ENCODE measurements at places on chromosomes 16 and 17.

- no peak for DNase-seq
Observed at GRCh38 chr16:11367483-11367906, 22.2 kb downstream of the RMI2 start.

- no peak for DNase-seq
Observed at GRCh38 chr16:81163671-81164070, 67.5 kb upstream of the GCSH start.

DNA sequence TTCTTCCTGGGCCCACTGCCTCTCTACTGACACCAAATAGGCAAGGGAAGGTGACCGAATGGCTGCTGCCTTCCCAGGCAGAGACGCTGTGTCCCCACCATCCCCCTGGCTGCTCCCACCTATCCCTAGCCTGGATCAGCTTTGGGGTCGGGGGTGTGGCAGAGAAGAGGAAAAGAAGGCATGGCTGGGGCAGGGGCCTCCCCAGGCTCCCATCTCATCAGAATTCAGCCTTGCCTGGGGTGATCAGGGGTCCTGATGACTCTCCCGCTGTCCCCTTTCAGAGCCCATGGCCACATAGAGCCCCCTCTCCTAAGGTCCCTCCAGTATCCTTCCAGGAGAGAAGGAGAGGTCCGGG is 665 bp downstream of the PLXDC1 start:
- no peak for DNase-seq

GRCh38 chr17:31067691-31068184 is 27.0 kb upstream of the NF1 start:
- no peak for DNase-seq

GRCh38 chr17:44767493-44767892 is 8.7 kb downstream of the ADAM11 start:
- DNase-seq, result peak; percentile 56

- no peak for DNase-seq
Observed at GRCh38 chr16:72930396-72930795, 117.5 kb downstream of the ZFHX3 start.

- DNase-seq, result no peak
Observed at GRCh38 chr16:81832801-81833547, 53.9 kb downstream of the PLCG2 start.

- DNase-seq, result no peak
Observed at GRCh38 chr17:29240477-29240876, 6.2 kb upstream of the CRYBA1 start.

DNA sequence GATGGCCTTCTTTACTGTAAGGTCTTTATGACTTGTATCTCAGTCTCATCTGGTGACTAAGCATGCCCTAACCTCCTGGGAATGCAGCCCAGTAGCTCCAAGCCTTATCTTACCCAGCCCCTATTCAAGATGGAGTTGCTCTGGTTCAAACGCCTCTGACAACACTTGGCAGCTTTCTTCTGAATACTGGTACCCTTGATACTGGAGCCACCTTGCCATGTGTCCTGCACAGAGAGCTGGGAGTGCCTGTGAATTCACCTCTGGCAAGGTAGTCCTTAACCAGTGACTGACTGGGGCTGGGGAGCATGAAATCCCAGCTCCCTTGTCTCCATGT is 17.2 kb downstream of the NUDT7 start:
- DNase-seq, result no peak

- DNase-seq, result no peak
Observed at GRCh38 chr17:79832218-79833109, 6.8 kb downstream of the CBX4 start.

DNA sequence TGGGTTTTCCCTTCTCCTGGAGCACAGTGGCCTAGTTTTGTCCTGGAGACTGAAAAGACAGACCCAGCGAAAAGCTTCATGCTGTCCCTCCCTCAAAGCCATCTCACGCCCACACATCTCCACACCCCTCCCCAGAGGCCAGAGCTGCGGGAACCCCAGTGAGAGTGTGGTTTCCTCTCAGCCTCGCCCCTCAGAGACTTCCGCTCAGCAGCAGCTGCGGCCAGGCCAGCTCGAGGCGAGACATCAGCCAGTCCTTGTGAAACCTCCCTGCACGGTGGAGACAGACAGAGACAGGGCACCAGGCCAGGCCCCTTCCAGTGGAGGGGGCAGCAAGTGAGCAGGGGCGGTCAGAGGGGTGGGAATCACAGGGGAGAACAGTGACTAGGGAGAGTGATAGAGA is 77.0 kb upstream of the TNRC6C start:
- no peak for DNase-seq

DNA sequence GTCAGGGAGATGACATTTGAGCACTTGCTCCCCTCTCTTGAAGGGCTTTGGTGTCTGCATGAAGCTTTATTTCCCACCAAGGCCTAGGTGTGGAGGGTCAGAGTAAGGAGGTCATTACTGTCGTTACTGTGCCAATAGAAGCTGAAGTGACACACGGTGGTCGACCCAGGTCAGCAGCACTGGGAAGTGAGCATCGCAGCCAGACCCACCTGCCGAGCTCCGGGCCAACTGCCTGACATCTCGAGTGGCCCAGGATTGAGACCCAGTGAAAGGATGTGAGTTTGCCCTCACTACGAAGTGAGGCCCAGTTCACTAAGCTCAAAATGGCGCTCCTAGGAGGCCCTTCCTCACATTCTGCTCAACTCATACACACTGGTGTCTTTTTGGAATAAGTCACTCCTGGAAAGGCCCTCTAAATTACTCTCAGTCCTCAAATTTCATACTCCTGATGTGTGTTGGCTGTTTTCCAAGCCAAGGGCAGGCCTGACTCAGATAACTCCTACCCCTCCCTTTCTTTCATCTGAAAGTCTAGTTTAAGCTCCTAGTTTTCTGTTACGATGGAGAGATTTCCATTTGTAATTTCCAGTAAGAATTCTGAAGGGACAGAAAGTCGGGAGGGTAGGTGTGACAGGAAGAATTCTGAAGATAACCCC is 200.4 kb downstream of the LGALS9B start:
- DNase-seq, result no peak

GRCh38 chr16:27641260-27641659 is 91.3 kb downstream of the KATNIP start:
- no peak for DNase-seq

DNA sequence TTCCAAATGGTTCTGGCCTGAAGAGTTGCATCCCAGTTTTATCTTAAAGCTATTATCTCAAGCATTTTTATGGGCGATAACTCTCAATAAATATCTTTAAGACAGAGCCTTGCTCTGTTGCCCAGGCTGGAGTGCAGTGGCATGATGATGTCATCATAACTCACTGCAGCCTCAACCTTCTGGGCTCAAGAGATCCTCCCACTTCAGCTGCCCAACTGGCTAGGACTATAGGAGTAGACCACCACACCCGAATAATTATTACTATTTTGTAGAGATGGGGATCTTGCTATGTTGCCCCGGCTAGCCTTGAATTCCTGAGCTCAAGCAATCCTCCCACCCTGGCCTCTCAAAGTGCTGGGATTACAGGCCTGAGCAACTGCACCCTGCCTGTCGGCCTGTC is 26.1 kb upstream of the CYTH1 start:
- no peak for DNase-seq

DNA sequence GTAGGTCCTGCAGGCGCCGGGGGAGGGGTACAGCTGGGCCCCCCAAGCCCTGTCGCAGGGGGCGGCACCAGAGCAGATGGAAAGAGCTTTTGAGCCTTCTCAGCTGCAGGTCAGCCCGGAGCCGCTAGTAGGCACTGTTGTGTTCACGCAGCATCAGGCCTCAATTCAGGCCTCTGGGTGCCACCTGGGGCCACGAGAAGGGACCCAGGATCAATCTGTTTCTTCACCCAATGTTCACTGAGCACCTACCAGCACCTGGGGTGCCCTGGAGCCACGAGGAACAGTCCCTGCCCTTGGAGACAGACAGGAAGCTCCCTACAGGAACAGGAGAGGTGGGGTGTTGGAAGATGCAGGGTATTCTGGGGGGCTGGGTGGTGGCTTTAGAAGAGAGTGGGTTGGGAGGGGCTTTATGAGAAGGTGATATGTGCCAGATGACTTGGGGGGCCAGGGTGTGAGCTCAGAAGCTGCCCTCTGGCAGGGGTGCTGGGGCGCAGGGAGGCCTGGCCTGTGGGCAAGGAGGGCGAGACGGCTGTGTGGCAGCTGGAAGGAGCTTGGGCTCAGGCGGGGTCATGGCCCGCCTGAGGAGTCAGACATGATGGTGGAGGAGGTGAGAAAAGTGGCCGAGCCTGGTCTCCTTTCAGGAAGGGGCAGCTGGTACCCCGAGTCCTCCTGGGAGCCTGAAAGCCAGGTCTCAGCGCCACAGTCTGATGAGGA is 121.9 kb upstream of the GSE1 start:
- DNase-seq, result no peak

DNA sequence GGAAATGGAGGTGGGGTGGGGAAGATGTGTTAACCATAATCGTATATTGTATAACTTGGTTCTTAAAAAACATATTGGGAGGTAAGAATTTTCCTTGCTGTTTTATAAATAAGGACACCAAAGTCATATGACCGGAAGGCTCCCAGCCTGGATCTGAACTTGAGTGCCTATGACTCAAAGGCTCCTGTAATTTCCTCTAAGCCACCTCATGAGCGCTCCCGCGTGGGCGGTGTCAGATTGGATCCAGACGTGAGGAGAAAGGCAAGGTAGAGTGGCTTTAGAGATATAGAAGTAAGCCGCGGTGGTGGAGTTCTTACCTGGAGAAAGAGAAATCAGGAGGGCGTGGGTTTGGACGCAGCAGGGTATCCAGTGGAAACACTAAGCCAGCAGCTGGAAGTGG is 196.2 kb upstream of the NLRP1 start:
- DNase-seq, result no peak

DNA sequence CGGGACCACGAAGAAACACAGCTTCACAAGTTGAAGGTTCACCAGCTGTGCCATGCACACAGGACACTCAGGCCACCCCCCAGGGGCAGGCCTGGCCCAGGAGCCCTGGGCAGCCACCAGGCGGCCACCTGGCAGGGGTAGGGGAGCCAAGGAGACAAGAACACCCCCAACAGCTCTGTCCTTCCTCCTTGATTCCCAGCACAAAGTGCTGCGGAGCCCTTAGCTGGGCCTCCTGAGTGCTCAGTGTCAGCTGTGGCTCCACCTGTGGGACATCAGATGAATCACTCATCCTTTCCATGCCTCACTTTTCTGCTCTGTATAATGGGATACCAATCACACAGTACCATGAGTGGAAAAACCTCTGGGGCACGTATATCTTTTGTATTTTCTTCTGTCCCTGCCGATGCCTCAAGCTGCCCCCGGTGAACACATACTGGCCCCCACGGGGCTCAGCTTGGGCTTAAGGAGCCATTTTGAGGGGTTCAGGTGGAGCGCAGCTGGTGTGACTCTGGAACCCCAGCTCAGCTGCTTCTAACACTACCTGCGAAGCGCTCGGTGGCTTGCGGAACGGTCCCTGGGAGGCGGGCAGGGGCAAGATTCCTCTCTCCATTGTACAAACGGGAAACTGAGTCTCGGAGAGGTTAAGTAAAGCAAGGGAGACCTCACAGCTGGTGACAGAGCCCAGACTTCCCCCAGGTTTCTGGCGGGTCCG is 12.0 kb downstream of the GALK1 start:
- no peak for DNase-seq

DNA sequence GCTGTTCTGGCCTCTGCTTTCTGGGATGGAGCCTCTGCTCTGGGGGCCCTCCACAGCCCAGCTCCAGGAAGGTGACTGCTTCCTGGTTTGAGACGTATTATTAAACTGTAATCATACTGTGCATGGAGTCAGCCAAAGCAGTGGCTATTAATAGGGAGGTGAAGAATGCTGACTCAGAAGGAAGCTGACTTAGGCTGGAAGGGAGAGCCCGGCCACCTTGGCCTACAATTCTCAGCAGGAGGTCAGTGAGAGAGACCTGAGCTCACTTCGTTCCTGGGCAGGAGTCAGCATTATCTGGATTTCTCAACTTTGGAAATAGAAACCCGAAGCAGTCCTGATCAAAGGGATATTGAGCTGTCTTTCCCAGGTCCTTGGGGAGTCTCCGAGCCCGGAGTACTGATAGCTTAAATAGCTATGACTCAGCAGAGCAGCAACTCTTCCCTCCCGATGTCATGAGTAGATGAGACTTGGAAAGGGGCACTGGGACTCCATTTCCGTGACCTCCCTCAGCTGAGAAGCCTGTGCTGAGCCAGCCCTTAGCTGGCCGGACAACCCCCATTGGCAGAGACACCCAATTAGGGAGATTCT is 91.8 kb downstream of the YPEL2 start:
- DNase-seq, result no peak
